CD8-positive, alpha-beta memory T cell (primary cell): ENCODE measurements at places on chromosomes 2 and 18. TPM values are rescaled to one million over a fixed set of nuclear protein-coding genes. Genes with fewer than 3 reads are reported as not detected.

DNA sequence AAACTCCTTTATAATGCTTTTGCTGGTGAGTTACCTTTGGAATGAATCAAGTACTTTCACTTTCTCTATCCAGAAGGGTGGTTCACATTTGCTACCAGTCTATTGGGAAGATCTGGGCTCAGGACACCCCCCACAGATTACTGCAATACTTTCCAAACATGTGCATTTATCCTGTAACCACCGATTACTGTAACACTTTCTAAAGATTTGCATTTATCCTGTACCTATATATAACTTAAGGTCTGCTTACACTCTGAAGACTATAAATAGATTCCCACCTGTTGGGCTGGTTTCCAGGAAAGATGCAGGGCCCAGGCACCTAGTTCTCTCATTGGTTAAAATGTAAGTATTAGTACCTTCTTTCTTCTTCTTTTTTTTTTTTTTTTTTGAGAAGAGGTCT is 113.0 kb upstream of the NEDD4L start:
- DNase-seq, result no peak

DNA sequence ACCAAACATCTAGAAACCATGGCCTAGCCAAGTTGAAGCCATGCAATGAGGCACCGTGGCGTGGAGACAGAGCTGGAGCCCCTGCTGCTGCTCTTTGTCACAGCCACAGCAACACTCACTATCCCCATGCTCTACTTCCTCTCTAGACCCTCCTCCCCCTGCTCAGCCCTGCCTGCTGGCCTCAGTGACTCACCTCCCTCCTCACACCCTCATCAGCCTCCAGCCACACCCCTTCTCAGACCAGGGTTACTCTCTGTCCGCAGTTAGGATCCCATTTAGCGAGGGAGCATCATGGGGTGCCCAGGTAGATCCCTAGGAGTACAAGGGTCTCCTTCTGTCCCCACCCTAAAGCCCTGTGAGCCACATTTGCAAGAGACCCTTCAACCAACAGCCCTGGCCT is 25.4 kb upstream of the SOX11 start:
- no peak for DNase-seq

CAPN13 gene
- not detected for total RNA-seq

GRCh38 chr18:75249672-75250470 is 39.3 kb downstream of the TSHZ1 start:
- no peak for DNase-seq

GRCh38 chr2:59956981-59957380 is 596.5 kb downstream of the BCL11A start:
- DNase-seq, result no peak

HSPE1 gene
- 476 TPM for total RNA-seq

KCNF1 gene
- total RNA-seq, result not detected

PSD4 gene
- total RNA-seq, result 192 TPM

GRCh38 chr2:233443511-233444183 is 89.4 kb downstream of the DGKD start:
- peak; percentile 67 for DNase-seq

- DNase-seq, result no peak
These were observed 6.0 kb downstream of the CTIF start for GRCh38 chr18:48544661-48545415.

OTOS gene
- not detected for total RNA-seq

HNMT gene
- total RNA-seq, result 0.78 TPM

DSG1 gene
- not detected for total RNA-seq

DNA sequence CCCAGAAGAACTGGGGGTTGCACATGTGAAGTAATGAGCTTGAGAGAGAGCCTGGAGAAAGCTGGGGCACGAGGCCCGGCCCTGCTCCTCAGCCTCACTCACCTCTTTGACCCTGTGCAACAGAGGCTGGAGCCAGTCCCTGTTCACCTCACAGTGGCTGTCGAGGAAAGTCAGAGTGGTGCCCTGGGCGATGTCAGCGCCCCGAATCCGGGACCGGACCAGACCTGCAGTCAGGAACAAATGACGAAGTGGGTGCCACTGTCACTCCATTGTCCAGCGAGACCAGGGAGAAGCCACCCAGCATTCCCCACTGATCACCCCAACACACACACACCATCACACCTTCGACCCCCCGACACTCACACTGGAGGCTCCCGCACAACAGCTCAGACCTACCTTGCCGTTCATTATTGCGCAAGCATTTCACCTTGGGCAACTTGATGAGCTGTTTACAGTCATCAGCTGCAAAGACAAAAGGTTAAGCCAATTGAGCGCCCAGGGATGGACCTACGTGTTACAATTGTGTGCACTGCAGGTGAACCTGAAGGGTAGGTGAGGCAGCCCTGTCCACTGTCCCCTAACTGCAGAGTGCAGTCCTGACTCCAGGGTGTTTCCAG is 148.4 kb upstream of the CAPN13 start:
- DNase-seq, result no peak

DNA sequence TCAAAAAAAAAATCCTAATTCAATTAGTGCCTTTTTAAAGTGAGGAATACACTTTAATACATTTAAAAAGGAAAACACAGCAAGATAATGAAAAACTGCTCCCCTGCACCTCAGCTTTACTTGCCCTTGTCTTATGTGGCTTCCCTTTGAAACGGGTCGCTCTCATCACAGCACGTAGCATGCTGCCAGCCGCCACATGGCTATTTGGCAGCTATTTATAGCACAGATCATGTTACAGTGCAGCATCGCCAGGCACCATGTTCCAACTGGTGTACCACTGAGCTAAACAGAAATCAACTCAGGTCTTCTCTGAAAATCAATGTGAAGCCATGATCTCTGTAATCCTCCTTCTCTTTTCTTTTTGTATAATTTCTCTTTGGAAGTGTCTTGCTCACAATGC is 65.1 kb downstream of the TMEM182 start:
- no peak for DNase-seq

DNA sequence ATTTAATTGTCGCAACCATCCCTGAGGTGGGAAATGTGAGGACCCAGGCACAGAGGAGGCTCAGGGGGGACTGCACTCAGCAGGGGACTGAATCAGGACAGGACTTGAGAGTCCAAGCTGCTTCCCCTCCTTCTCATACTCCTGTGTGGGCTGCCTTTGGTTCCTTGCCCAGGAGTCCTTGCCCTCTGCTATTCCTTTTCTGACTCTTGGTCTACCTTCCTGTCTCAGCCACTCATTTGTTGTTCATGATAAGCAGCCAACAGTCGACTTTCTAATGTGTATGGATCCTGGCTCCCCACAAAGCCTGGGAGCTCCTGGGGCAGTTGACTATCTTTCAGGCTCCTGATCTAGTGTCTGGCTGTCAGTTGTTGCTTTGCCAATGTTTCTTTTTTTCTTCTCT is 28.3 kb downstream of the GATA6 start:
- no peak for DNase-seq

DNA sequence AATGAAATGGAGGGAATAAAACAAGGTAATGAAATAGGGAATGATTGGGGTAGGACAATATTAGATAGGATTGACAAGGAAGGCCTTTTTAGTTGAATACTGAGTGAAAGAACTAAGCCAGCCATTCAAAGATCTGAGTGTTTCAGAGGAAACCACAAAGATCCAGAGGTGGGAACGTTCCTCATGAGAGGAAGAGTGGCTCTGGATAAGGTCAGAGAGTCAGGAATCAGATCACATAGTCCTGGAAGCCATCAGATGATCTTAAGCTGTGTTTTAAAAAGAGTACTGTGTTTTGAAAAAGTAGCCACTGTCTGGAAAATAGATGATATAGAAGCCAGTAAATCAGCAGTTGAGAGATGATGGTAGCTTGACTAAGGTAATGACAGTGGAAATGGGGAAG is 11.8 kb downstream of the TTLL4 start:
- DNase-seq, result no peak

DNA sequence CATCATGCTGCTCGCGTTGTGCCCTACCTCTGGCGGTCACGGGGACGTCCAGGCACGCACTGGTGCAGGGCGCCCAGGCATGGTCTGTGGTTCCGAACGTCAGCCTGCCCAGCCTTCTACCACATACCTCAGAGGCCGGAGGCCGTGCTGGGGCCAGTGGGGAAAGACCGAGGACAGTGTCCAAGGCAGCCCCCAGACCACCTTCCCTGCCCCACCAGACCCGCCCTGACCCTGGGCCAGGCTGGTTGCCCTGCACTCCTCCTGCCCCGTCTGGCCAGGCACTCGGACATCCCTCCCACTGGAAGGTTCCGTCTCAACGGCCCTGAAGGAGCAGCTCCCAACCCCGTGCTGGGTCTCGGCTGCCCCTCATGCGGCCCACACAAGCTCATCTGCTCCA is 32.8 kb downstream of the SLC66A2 start:
- DNase-seq, result no peak

- no peak for DNase-seq
These were observed 240.8 kb downstream of the NEDD4L start for GRCh38 chr18:58284699-58285448.
